ENCODE measurements at places on chromosomes 13 and 19. TPM values are rescaled to one million over a fixed set of nuclear protein-coding genes. Genes with fewer than 3 reads are reported as not detected.

Gene SLC10A2
- not detected for total RNA-seq

Gene ZNF91
- 20.8 TPM for total RNA-seq

Gene REEP6
- 177 TPM for total RNA-seq

Gene KLK4
- total RNA-seq: not detected

Gene TEX29
- not detected for total RNA-seq

Gene KLK11
- total RNA-seq: not detected

Gene LILRB1
- 3.8 TPM for total RNA-seq

Gene FGF22
- not detected for total RNA-seq

Gene EBI3
- total RNA-seq: 2.5 TPM

Gene SGTA
- total RNA-seq: 37.1 TPM

Gene GPR12
- not detected for total RNA-seq

Gene LRP3
- 26.3 TPM for total RNA-seq

Gene CASP14
- not detected for total RNA-seq

Gene RAB8A
- total RNA-seq: 59.5 TPM

Gene IGSF23
- total RNA-seq: 4.4 TPM
